ENCODE measurements at places on chromosomes 6 and 20.

- no peak for DNase-seq
These were observed 333.2 kb upstream of the PLCB4 start for GRCh38 chr20:8735674-8736073.

- no peak for DNase-seq
These were observed 72.2 kb downstream of the SENP6 start for GRCh38 chr6:75673884-75674283.

DNA sequence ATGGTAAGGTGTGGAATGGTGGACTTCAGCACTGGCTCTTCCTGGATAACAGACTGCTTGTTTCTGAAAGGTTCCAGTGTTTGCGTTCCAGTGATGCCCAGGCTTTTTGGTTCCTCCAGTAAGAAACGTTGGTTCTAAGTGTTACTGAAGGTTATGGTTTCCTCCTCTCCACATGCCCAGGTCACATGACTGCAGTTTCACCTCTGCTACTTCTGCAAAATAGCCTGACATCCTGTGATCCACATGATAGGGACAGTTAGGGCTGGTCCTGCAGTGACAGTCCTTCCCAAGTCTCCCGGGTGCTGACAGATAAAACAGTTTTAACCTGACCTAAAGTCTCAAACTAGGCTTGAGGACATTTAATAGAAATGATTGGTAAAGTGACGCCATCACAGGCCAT lies 132.2 kb upstream of the CST7 start:
- no peak for DNase-seq

- peak; percentile 14 for DNase-seq
These were observed 929 bp downstream of the CDH22 start for GRCh38 chr20:46307139-46307998.

- no peak for DNase-seq
These were observed 176.6 kb downstream of the BCKDHB start for GRCh38 chr6:80282913-80283554.

DNA sequence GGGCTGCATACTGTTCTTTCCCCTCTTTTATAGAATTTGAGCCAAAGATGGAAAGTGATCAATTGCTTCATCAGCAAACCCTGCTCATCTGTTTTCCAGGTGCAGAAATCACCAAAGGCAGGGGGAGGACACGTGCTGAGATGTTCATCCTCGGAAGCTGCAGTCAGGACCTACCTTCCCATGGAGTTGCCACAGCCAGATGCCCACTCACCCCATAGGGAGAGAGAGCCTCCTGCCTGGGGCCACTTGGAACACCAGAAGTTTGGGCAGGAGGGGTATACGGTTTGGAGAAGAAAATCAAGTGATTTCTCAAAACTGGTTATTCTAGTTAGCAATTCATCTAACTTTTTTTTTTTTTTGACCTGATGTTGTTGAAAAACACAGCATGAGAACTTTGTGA lies 5.3 kb upstream of the CST7 start:
- no peak for DNase-seq

DNA sequence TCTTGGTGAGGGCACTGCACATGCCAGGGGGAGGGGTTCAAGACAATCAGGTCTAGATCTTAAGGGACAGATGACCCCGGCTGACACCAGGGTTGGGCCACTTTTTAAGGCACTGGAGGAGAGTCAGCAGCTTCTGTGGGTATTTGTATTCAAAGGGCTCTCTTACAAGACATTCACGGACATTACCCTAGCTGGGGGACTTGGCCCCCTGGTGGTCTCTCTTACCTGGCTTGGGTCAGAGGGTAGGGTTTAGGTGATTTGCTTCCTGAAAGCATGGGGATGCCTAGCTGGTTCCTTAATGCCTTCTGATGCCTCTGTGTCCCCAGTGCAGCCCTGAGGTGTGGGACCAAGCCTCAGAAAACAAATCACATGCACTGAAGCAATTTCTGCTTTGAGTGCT lies 354.7 kb downstream of the CDC5L start:
- no peak for DNase-seq

DNA sequence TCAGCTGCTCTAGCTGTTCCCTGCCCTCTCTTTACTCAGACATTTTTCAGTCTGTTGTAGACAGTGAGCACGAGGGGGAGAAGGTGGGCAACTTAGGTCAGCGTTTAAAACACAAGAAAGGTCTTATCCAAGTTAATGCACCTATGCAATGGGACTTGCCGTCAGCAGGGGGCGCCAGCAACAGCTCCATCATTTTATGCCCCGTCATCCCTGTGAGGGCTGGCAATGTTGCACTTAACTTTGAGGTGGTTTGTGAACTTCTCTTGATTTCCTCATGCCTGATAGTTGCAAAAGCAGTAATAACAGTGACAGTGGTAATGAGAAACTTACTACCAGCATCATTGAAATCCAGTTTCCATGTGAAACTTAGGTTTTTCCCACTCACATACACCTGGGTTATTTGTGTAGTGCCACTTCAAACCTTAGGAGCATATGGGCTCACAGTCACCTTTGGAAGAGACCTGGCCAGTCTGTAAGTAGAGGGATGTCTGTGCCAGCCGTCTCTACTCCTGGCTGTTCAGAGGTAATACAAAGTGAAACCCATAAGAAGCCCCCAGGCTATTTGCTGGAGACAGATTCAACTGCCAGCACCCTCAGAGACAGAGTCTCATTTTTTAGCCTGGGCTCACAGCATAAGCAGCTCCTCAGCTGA lies 44.9 kb upstream of the ID1 start:
- DNase-seq: peak; percentile 60

DNA sequence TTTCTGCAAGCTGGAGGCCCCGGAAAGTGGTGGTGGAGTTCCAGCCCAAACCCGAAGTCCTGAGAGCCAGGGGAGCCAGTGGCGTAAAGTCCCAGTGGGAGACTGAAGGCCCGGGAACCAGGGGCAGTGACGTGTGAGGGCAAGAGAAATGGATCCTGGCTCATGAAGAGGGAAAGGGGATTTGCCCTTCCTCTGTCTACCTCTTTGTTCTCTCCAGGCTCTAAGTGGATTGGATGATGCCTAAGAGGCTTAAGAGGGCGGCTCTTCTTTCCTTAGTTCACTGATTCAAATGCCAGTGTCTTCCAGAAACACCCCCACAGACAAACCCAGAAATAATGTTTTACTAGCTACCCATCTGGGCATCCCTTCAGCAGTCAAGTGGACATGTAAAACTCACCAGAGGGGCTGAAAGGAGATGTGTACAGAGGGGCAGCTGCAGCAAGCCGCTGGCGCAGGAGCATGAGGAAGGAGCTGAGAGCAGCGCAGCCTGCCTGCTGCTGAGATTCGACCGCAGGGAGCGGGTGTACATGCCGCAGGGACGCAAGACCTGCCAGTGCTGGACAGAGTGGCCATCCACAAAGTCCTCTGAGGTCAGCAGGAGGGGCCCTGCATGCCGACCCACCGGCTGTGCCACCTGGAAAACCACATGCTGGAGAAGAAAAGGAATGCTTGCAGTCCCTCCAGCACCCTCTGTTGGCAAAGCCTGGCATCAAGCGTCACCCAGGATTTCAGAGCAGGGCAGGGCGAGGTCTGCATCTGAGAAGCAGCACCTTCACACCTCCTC lies 29.5 kb downstream of the CDYL start:
- DNase-seq: no peak

- DNase-seq: no peak
These were observed 78.3 kb downstream of the MAFB start for GRCh38 chr20:40610730-40611129.

- DNase-seq: no peak
These were observed 149.9 kb downstream of the RALGAPA2 start for GRCh38 chr20:20562507-20562906.

GRCh38 chr6:40342723-40343122 lies 244.4 kb downstream of the LRFN2 start:
- DNase-seq: no peak

DNA sequence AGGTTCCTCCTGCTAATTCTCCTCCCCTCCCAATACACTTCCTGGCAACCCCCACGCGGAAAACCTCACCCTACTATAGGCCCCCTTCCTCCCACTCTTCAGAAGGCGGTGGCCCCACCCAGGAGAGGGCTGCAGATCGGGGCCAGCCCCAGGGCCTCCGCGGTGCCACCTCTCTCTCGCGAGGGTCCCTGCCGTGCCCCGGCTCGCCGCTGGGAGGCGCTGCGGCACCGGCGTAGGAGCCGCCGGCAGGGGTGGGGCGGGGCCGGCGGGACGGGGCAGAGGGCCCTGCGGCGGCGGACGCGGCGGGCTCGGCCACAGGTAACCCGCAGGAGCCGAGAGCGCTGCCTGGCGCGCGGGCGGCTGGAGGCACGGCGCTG lies at the start of gene ANKRD6:
Gene ANKRD6, plus strand, starts transcription at position 278 of the 377 bp plus-strand sequence. CDS start 133,825 bp downstream, outside the sequence.
- DNase-seq: no peak

DNA sequence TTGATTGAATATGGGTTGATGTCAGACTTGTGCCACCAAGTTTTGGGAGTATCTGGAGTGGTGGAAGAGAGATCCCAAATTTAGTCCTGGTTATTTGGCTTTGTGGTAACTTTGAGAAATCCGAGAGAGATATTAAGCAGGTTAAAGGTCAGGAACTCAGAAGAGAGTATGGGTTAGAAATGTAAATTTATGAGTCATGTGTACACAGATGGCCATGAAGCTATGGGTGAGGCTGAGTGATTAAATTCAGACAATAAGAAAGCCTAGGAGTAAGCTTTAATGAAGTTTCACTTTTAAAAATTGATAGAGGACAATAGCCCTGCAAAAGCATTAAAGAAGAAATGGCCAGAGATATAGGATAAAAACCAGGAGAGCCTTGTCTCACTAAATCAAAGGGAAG lies 14.3 kb downstream of the RIMS1 start:
- DNase-seq: no peak

DNA sequence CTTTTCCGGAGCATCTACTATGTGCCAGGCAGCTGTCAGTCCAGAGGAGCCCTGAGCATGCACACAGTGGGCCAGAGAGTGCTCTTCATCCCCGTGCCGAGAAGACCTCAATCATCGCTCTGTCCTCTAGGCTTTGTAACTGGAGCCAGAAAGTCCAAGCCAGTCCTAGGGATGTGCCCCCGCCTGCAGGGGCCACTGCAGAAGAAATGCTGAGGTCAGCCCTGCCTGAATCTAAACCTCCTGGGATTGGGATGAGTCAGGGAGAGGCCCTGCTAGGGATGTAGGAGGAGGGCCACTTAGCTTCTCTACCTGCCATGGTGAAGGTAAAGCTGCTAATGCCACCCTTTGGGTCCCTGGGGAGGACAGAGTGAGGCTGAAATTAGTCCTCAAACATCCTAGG lies 146.8 kb downstream of the CDC5L start:
- DNase-seq: no peak

- no peak for DNase-seq
These were observed 18.2 kb downstream of the FERMT1 start for GRCh38 chr20:6104493-6105188.

DNA sequence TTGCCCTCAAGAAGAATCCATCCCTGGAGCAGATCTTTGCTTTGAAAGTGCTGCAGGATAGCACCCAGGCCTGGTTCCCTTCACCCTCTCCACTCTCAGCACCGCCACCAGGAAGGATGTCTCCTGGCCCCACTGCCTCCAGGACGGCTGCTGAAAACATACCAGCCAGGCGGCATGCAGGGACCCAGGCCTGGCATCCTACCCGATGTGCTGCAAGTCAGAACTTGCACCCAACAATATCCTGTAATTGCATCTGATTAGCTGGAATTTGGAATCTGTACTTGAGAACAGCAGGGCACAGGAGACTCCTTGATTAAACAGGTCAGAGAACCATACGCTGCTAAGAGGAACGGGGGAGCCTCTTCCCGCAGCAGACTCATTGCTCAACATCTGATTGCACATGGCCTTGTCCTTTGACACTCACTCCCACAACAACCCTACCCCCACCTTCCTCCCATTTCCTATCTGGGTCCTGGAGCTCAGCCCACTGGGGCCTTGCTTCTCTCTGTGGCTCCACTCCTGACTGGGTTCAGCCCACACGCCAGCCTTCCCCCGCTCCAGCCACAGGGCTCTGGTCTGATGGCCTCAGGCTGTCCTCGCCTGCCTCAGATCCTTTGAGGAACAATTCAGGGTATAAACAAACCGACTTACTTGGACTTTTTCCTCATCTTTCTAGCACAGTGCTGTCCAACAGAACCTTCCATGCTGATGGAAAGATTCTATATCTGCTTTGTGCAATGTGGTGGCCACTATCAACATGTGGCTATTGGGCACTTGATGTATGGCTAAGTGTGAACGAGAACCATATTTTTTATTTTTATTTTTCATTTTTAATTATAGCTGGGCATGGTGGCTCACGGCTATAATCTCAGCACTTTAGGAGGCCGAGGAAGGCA lies 78.0 kb downstream of the FGD2 start:
- no peak for DNase-seq

DNA sequence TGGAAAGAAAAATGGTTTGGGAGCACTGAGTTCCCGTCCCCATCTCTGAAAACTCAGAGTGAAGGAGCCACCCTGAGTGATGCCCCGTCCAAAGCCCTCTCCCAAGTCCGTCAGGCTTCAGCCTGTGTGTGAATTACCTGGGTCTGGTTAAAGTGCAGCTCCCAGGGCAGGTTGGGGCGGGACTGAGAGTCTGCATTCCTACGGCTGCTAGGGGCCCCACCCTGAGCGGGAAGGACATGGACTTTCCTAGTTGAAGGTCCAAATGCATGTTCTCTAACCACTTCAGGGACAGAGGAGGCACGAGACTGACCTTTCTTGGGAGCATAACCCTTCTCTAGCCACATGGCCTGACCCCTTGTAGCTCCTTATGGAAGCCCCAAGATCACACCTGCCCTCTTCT lies 97.2 kb downstream of the SYNDIG1 start:
- DNase-seq: no peak

GRCh38 chr20:63968136-63968927 lies 1.4 kb downstream of the ZNF512B start:
- DNase-seq: no peak

- no peak for DNase-seq
These were observed 608.4 kb upstream of the AGPAT4 start for GRCh38 chr6:161882196-161882765.

GRCh38 chr20:51861726-51862466 lies 59.6 kb upstream of the SALL4 start:
- DNase-seq: no peak

DNA sequence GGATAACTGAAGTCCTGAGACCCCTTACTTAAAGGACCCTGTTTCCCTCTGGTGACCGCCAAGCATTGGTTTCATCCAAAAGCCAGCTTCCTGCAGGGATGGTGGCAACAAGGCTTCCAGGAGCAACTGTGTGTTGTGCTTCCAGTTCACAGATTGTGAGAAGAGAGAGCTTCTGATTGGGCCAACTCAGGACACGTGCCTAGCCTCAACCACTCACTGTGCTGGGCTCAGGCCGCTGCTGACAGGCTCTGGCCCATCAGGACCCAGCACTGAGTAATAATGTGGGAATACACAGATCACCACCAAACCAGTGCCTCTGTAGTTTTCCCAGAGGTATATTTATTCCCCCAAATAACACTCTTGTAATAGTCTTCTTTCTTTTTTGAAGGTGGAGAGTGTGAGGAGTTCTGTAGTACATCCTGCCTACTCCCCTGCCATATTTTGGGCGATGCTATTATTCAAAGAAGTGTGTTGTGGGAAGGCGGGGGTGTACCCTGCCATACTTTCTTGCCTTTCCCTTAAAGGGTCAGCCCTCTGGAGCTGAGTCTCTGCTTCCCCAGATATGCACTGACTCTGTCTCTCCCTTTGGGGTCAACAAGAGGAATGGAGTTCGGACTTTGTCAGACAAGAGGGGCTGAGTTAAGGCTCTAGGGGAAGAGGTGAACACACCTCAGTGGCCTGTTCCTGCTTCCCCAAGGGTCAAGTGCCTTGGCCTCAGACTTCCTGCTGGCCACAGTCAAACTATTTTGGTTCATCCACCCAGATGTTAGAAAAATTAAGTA lies 23.2 kb downstream of the PPP1R16B start:
- no peak for DNase-seq

Measured in foreskin melanocyte (primary cell).